ENCODE measurements at places on chromosomes 1 and 21.

- no peak for DNase-seq
These were observed 170.1 kb downstream of the CRB1 start for GRCh38 chr1:197438010-197438790.

- no peak for DNase-seq
These were observed 649.9 kb downstream of the KIF26B start for GRCh38 chr1:245804696-245805095.

DNA sequence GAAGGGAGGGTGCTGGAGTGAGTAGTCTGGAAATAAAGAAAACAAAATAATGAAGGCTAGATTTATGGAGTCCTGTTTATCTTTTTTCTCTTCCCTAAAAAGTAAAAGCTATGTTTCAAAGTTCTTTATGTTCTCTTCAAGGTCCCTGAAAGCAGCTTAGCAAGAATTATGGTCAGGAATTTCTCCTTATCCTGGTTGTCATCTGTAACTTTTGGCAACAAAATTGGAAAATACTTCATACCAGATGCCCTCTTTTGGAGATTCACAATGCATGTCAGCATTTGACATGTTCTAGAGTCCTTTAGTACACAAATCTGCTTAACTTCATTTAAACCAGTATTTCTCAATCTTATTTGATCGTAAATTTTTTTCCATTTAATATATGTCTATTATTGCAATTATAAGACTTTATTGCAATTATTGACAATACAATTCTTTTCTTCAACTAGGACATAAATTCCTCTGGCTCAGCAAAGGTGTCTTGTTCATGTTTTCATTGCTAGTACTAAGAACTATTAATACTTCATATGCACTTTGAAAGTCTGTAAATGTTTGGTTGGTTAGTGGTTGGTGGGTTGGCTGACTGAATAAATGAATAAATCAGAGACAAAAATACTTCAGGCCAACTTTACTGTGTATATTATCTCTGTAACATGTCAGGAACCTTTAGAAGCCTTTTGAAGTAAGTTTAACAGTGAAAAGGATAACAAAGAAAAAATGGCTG is 101.5 kb downstream of the ATP1B1 start:
- DNase-seq, result no peak

DNA sequence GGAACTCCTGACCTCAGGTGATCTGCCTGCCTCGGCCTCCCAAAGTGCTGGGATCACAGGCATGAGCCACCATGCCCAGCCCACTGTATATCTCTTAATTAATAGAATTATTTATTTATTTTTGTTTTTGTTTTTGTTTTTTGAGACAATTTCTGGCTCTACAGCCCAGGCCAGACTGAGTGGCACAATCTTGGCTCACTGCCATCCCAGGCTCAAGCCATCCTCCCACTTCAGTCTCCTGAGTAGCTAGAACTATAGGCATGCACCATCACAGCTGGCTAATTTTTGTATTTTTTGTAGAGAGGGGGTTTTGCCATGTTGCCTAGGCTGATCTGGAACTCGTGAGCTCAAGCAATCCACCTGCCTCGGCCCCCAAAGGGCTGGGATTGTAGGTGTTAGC is 15.7 kb upstream of the WDTC1 start:
- DNase-seq, result no peak

DNA sequence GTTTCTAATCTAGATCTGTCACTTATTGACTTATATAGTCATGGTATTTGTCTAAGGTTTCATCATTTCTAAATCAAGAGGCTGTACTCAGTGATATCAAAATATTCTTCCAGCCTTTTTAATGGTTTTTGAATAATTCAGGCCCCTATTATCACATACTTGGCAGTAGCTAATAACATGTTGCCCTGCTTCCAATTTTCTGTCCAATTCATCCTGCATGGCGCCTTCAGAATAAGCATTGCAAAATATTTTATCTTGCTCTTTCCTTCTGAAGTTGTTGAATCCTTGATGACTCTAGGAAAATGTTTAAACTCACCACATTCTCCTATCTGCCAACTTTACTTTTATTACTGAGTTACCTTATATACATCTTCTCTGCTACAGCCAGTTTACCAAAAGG is 517.2 kb upstream of the B3GALT2 start:
- no peak for DNase-seq

DNA sequence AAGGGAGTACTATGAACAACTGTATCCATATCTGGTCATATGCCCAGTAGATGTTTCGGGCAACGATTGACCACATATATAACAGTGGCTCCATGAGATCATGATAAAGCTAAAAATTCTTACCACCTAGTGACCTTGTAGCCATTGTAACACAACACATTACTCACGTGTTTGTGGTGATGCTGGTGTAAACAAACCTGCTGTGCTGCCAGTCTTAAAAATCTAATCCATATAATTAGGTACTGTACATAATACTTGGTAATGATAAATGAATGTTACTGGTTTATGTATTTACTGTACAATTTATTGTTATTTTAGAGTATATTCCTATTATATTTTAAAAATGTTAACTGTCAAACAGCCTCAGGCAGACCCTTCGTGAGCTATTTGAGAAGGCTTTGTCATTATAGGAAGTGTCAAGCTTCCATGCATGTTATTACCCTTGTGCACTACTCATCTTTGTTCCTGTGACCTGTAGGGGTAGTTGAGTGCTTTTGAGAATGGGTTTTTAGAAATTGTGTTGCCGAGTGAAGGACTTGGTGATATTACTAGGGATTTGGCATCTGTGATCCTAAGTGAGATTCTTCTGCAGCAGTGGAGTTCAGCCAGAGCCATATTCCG is 23.6 kb downstream of the DIP2A start:
- DNase-seq, result no peak

DNA sequence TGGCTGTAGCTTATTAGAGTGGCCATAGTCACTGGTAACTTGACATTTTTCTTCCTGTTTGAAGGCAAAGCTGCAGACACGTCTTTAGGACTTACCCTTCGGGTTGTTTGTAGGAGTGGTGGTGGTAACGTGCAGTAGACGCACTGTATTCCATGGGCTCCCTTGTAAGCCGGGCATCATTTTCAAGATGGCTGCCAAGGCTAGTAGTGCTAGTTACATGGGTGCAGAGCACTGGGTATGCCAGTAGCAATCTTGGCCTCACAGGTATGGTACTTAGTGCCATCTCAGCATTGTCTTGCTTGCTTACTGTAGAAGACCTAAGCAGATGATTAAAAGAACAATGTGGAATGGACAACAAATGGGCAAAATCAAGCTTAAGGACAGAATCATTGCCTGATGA is 1.9 kb downstream of the YBX1 start:
- DNase-seq, result no peak

- DNase-seq, result no peak
These were observed 28.6 kb downstream of the TRIT1 start for GRCh38 chr1:39854738-39855137.

DNA sequence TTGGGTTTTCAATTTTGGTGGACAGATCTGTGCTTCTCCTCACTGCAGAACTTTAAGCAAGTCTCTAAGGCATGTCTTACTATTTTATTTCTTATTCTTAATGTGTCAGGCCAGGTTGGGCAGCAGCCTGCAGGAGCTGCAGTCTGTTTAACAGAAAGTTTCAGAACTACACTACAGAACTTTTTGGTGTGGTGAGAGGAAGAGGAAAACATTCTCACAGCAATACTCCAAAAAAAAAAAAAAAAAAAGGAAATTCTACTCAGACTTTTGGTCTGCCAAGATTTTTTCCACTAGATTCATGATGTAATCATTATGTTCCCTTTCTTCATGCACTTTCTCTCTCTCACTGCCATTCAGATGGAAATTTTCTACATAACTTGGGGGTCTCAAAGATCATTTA is 255.2 kb downstream of the COL11A1 start:
- no peak for DNase-seq

GRCh38 chr1:155081472-155082300 is 3.0 kb downstream of the EFNA3 start:
- DNase-seq, result no peak

- DNase-seq, result no peak
These were observed 64.6 kb downstream of the LHX4 start for GRCh38 chr1:180294711-180295110.

GRCh38 chr21:15051644-15052458 is 12.9 kb downstream of the NRIP1 start:
- DNase-seq, result no peak

GRCh38 chr1:110065841-110066240 is 4.6 kb downstream of the ALX3 start:
- DNase-seq, result no peak

DNA sequence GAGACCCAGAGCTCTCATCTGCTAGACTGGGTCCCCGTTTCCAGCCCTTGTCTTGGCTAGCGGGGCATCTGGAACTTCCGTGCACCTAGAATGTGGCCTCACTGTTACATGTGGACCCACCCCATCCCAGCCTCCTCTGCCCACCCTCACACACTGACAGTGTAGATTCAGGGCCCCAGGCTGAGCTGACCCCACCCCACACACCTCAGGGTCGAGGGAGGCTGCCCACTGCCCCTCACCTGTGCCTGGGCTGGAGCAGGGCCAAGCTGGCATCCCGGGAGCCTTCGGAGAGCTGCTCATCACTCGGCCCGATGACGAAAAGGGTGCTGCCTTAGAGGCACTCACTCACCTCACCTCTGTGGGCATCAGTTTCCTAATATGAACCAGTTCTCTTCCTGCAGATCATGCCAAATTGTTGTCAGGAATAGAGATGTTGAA is 11.1 kb downstream of the ACOT11 start:
- DNase-seq, result no peak

DNA sequence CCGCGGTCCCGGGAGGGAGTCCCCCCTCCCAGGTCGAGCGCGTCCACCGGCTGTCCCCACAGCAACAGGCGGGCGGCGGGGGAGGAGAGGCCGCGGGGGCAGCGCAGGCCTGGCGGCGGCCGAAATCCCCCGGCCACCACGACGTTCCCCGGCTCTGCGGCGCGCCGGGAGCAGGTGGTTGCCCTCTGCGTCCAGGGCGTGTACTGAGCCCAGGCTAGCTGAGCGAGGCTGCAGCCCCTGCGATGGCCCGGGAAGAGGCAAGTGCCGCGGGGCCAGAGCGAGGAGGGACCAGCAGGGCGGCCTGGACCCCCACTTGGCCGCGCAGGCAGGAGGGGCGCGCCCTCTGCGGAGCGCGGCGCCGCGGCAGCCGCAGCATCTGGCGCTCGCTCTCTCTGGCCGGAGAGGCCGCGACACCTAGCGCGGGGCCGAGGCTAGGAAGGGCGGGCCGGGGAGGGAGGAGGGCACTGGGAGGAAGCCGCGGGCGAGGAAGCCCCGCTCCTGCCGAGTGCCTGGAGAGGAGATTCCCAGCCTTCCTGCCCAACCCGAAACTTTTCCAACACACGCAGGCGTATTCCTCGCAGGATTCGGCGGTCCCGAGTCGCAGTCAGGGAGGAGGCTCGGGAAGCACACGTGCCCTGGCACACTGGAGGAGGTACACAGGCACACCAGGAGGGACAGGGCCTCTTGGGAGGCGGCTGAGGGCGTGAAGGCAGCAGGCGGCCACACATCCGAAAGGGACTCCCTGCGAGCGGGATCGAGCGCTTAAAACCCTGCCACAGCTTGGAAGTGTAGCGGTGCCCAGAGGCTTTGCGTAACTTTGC is 4.9 kb upstream of the PROX1 start:
- DNase-seq, result peak; percentile 80

- DNase-seq, result no peak
These were observed 21.4 kb downstream of the NEK2 start for GRCh38 chr1:211653959-211654496.

DNA sequence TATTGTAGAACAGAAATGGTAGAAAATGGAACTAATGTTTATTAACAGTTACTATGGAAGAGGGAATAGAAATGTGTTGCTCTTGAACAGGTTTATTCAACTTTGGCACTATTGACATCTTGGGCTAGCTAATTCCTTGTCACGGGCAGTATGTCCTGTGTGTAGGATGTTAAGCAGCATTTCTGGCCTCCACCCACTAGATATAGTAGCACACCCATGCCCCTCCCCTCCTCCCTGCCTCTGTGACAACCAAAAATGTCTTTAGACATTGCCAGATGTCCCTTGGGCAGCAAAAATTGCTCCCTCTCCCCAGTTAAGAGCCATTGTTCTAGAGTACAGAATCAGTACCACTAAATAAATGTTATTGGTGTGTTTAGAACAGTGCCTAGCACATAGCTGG is 91.4 kb upstream of the TPTE start:
- no peak for DNase-seq

DNA sequence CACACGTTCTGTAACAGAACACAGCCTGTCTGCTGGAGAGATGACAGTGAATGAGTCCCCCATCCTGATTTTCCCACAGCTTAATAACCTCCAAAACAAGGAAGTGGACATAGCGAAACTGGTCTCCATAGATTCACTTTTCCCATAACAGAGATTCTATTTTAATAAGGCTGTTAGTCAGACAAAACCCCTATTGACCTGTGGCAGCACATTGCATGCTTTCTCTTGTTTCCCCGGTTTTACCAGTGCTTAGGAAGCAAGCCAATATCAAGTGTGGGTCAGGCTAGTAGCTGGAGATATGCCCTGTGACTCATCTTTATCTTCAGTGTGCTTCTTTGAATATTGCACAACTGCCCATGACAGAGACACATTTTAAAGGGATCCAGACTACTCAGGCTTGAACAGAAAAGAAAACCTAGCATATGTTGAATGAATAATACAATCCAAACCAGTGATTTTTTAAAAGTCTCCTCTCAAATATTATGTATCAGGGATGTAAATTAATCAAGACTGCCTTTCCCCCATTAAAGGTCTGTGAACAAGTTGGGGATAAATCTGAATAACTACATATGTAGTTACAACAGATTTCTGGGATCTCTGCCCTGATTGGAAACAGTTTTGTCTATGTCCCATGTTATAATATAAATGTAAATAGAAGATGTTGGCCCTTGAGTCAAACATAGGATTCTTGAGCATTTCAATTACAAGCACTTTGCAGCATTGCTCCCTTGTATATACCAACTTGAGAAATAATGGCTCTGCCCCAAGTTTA is 11.9 kb upstream of the CLDN8 start:
- DNase-seq, result no peak

DNA sequence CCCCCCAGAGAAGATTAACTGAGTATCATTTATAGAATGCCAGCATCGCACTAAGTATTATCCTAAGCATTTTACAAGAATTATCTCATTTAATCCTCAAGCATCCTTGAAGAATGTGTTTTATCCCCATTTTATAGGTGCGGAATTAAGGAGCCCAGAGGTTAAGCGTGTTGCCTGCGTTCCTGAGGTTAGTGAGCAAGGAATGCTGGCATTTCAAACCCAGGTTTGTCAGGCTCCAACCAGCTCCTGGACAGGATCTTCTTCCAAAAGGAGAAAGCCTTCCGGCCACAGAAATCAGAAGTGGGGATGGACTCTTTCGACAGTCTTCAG is 82.3 kb downstream of the SSBP3 start:
- no peak for DNase-seq

GRCh38 chr1:12153181-12153785 is 13.5 kb upstream of the TNFRSF1B start:
- no peak for DNase-seq

GRCh38 chr1:155125946-155126555 is 1.6 kb upstream of the EFNA1 start:
- no peak for DNase-seq

DNA sequence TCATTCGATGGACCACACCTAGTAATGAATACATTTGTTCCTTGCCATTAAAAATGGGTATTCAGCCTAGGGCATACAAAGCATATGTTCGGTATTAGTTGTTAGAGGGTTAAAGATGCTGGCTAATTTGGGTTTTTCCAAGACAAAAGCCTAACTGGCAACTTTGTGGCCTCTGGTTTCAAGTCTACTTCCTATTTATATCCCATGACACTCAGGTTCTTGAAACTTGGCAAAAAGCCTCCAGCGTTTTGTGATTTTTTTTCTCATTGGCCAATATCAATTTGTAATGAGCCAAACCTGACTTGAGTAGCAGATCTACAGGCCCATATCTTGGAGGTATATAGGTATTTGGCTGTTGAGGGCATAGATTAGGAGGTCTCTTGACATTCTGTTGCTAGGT is 75.3 kb downstream of the C1orf21 start:
- no peak for DNase-seq
